Cerebellar cortex (tissue), 1 donor: ENCODE measurements at places on chromosomes 2 and 18.
A peak's percentile ranks its signal among the peaks of the same experiment; 100 is the strongest.

DNA sequence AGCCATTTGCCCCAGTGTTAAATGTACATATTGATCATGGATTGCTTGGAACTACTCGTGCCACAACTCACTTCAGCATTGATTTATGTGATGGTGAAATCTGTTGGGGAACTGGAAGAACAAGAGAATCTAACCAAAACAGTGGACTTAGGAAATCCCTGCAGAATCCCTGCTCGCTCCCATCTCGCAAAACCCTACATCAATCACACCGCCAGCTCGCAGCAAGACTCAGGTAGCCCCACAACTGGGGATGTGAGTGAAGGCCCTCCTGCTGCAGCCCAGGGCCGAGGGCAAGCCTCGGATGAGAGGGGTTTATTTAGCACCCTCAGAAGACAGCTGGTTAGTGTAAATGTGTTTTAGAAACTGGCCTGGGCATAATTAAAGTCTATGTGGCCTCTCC lies 171.6 kb downstream of the ANAPC1 start:
- DNase-seq: no peak

DNA sequence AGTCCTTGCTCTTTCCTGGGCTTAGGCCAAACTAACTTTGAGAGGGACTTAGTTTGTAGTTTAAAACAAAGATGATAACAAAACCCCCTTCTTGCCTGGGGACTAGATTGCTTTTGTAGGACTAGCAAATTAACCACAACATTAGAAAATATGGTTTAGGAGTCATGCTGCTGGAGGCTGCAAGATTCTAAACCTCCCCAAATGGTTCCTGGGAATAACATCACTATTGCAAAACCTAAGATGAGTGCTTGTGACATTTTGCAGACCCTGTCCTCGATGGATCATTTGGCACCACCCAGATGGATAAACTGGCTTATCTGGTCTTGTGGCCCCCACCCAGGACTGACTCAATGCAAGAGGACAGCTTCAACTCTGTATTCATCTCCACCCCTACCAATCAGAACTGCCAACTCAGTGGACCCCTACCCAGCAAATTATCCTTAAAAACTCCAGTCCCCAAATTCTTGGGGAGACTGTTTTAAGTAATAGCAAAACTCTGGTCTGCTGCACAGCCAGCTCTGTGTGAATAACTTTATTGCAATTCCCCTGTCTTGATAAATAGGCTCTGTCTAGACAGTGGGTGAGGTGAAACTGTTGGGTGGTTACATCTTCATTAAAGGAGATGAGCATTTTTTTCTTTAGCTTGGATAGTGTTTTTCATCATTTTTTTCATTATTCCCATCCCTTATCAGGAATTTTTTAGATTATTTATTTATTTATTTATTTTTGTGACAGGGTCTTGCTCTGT lies 58.9 kb downstream of the SPTBN1 start:
- no peak for DNase-seq

GRCh38 chr2:65728477-65729180 lies 296.2 kb upstream of the SPRED2 start:
- DNase-seq: peak; percentile 47

- no peak for DNase-seq
Measured at GRCh38 chr2:236580746-236581355, 11.2 kb downstream of the ACKR3 start.

- no peak for DNase-seq
Measured at GRCh38 chr2:171492664-171493063, 29.6 kb upstream of the CYBRD1 start.

DNA sequence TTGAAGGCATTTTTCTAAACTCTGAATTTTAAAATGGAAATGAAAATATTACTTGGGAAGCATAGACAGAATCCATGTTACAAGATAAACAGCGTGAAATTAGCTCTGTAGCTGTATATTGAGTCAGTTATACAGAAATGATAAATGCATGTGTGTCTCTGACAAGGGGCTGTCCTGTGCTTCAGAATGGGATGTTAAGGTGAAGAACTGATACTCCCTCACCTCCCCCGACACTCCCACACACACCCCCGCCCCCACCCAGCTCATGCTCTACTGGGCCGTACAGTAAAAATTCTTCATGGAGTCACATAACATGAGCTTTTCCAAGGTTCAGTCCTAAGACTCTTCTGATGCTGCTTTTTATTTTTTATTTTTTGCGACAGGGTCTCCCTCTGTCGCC lies 869 bp upstream of the THUMPD2 start:
- no peak for DNase-seq

DNA sequence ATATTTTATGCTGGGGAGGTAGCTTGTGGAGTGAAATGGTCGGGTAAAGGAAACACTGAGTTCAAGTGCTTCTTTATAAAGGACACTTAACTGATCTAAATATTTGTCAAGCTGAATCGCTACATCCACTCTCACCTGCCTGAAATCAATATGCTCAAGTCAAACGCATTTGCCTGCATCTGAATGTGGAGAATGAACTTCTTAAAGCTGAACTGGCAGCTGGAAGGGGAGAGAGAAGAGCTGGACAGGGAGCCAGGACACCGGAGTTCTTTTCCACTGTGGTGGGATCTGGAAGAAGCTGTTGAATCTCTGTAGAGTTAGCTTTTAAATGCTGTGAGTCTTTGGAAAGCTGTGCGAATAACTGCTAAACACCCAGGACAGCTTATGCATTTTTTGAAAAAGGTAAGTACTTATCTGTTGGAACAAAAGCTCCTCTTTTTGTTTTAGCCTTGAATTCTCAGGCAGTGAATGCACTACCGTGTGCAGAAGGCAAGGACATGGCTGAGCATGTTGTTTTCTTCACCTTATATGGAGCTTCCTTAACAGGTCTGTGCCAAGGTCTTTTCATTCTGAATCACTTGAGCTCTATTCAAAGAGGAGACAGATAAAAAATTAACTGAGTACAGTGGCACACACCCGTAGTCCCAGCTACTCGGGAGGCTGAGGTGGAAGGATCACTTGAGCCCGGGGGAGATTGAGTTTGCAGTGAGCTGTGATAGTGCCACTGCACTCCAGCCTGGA lies 74.2 kb upstream of the KLF7 start:
- no peak for DNase-seq

DNA sequence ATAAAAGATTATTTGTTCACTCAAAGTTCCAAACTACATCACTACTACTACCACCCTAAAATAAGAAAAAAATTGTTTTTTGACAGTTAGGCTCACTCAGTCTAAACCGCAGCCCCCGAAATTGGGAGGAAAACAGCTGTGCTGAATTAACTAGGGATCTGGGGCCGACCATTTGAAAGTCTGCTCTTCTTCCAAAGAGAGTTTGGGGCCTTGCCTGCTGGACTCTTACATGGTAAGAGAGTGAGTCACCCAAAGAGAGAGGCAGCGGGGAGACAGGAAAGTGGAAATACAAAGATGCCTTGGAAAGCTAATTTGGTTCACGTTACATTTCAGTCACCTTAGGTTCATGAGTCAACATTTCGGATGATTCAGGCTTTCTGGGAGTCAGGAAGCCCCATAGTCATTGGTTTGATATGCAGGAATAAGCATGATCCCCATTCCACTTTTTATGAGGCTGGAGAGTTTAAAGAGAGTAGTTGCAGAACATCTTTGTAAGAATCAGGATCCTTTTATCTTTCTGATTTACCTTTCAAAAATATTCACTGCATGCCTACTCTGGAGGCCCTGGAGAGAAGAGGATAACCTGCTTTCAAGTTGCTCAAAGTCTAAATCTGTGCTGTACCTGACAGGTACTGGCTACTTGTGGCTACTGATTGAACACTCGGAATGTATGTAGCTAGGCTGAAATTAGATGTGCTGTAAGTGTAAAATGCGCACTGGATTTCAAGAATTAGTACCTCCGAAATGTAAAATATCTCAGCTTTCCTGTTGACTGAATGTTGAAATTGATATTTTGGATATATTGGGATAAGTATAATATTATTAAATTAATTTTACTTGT lies 995 bp upstream of the RTN4 start:
- DNase-seq: peak; percentile 63

GRCh38 chr18:48617844-48618497 lies 79.1 kb downstream of the CTIF start:
- DNase-seq: no peak

- DNase-seq: peak; percentile 31
Measured at GRCh38 chr18:75915941-75916623, 488.6 kb upstream of the SMIM21 start.

DNA sequence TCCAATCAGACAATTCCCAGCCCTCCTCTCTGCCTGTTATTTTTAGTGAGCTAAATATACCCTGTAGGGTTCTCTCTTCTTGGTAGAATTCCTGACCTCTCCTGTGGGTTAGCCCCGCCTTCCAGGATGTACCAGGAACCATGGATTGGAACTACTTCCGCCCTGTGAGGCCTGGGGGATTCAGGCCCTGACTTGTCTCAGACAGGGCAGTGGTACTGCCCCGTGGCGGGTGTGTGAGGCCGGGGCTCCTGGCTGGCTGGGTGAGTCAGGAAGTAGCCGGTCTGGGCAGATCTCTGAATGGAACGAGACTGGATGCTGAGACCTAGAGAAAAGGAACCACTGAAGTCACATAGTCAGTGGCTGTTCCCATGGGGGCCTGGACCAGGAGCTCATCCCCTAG lies 50.5 kb downstream of the DYSF start:
- DNase-seq: no peak

DNA sequence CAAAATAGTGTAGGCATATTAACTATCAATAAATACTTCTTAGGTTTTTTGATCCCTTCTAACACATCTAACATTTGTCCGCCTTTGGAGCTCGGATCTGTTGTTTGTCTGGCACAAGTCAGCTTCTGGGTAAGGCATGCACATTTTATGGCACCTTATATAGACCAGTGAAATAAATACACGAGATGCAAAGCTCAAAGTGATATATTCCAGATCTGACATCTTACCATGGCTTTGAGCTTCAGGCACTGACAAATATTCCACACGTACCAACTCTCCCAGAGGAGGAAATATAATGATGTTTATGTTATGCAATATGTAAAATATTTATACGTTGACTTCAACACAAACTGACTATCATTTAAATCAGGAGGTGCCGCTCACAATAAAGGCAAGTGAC lies 430.1 kb upstream of the SMIM21 start:
- DNase-seq: no peak
